ENCODE measurements at places on chromosomes 16 and 17.

DNA sequence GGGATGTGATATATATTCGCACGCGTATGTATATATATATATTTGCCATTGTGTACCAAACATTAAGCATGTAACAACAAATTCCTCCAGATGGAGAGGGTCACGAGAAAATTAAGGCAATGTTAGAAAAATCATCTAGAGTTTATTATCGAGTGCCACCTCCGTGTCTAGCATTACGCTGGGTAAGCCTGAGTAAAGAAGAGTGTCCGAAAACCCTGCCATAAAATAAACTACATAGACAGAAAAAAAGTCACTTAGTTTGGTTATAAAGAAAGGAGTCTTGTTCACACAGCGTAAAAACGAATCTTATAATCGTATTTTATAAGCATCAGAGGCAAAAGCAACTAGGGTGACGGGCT lies 644 bp upstream of the RHOT1 start:
- no peak for DNase-seq

DNA sequence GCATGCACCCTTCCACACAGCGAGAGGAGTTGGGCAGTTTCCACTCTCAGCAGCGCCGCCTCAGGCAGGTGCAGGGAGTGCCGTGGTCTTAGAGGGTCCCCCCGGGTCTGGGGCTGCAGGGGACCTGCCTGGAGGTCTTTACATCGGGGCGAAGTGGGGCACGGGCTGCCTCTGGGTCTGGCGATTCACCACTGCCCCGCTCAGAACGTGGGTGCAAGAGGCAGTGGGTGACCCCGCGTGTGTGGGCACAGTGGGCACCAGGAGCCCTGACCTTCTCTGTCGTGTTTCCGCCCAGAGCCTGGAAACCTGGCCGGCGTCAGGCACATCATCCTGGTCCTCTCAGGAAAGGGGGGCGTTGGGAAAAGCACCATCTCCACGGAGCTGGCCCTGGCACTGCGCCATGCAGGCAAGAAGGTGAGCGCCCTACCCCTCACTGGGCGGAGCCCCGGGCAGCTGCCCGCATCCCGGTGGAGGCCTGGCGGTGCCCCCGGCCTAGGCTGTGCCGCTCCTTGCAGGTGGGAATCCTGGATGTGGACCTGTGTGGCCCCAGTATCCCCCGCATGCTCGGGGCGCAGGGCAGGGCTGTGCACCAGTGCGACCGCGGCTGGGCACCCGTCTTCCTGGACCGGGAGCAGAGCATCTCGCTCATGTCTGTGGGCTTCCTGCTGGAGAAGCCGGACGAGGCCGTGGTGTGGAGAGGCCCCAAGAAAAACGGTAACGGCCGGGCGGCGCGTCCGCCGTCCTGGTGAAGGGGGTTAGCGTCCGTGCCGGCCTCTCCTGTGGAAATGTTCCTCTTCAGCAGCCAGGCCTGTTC lies 3.7 kb downstream of the NUBP2 start:
- DNase-seq = no peak

DNA sequence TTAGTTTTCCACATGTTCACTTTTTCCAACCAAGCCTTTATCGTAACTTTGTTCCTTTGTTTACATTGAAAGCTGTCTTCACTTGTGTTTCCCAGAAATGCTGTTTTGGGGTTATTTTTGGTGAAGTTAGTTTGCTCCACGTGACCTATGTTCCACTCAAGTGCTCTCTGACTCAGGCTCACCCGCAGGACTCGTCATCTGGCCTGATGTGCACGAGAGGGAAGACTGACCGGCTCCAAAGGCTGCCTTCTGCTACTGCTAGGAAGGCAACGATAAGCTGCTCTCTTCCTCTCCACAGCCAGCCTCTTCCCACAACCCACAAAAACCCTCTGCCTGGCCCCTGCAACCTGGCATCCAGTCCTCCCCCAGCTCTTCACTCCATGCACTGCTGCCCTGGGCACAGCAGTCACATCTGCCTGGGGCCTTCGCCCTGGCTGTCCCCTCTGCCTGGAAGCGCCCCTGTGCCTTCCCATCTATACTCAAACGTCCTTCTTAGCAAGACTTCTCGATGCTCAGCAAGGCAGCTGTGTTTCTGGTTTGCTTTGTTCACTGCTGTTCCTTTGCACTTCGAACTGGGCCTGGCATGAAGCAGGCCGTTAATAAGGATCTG lies 28.0 kb downstream of the ZCCHC14 start:
- DNase-seq = no peak

- DNase-seq = no peak
These were observed 539 bp downstream of the IFT20 start for GRCh38 chr17:28334666-28335200.

- no peak for DNase-seq
These were observed 338.2 kb upstream of the TNRC6C start for GRCh38 chr17:77620282-77620681.

DNA sequence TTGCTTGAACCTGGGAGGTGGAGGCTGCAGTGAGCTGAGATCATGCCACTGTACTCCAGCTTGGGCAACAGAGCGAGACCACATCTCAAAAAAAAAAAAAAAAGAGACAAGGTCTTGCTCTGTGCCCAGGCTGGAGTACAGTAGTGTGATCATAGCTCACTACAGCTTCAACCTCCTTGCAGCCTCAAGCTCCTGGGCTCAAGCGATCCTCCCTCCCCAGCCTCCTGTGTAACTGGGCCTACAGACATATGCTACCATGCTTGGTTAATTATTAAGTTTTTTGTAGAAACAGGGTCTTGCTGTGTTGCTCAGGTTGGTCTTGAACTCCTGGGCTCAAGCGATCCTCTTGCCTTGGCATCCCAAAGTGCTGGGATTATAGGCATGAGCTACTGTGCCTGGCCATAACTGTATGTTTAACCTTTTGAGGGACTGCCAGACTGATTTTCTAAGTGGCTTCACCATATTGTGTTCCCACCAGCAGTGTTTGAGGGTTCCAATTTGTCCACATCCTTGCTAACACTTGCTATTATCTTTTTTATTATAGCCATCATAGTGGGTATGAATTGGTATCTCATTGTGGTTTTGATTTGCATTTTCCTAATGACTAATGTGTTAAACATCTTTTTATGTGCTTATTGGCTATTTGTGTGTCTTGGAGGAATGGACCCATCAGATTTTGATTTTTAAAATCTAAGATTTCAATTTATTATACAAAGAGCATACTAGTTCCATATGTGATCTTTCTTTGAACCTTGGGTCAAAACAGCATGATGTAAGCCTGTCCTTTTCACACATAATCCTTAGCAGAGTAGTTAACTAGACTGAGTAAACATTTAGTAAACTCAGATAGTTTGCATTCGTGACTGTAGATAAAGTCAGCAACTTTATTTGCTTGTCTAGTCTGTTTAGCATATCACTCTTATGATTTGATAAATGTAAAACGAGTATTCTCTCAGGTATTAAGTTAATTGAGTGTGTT lies 38.1 kb upstream of the KPNB1 start:
- DNase-seq = no peak

GRCh38 chr17:14057591-14057990 lies 11.7 kb upstream of the COX10 start:
- no peak for DNase-seq

GRCh38 chr16:87809150-87809902 lies 43.5 kb upstream of the KLHDC4 start:
- DNase-seq = no peak

DNA sequence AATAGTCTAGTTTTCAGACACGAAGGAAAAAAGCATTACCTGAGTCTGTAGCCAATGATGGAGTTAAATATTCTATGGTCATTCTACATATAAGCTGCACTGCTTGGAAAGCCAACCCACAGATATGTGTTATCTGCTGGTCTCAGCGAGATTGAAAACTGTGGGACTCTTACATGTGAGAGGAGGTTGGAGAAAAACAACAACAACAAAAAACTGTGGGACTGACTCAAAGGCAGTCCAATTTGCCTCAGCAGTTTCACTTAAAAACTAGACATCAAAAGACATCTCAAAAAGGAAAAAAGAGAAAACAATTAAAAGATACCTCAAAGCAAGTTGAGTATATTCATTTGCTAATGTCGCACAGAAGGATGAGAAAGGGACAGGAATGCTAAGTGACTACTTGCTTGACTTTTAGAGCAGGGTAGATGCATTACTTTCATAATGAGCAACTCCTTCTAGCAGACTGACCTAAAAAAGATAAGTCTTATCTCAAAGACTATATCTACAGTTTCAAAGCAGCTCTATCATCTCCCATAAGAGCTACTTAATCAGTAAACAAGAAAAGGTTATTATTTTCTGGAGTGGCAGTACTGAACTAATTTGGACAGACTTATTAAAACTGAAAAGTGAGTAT lies 35.5 kb upstream of the ITGA2B start:
- no peak for DNase-seq

- DNase-seq = no peak
These were observed 10.4 kb downstream of the PRR11 start for GRCh38 chr17:59165933-59166342.

- no peak for DNase-seq
These were observed 101.7 kb downstream of the PLCG2 start for GRCh38 chr16:81880816-81881215.

DNA sequence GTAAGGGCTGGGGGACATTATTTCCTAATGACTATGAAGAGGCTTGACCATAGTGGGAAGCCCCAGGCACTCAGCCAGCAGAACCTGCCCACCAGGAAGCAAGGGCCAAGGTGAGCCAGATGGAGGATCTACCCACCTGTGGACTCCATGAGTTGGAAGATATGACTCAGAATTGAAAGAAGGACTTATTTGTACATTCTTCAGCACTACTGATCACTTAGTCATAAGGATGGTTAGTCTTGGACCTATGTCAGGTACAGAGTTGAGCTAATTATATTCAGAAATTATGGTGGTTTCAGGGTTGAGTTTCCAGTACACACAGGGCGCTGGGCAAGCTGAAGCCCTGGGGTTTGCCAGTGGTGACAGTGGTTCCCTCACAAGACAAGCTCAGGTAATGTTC lies 24.0 kb upstream of the GRIN2A start:
- no peak for DNase-seq

GRCh38 chr16:31064882-31065461 lies 9.1 kb downstream of the ZNF668 start:
- DNase-seq = no peak

DNA sequence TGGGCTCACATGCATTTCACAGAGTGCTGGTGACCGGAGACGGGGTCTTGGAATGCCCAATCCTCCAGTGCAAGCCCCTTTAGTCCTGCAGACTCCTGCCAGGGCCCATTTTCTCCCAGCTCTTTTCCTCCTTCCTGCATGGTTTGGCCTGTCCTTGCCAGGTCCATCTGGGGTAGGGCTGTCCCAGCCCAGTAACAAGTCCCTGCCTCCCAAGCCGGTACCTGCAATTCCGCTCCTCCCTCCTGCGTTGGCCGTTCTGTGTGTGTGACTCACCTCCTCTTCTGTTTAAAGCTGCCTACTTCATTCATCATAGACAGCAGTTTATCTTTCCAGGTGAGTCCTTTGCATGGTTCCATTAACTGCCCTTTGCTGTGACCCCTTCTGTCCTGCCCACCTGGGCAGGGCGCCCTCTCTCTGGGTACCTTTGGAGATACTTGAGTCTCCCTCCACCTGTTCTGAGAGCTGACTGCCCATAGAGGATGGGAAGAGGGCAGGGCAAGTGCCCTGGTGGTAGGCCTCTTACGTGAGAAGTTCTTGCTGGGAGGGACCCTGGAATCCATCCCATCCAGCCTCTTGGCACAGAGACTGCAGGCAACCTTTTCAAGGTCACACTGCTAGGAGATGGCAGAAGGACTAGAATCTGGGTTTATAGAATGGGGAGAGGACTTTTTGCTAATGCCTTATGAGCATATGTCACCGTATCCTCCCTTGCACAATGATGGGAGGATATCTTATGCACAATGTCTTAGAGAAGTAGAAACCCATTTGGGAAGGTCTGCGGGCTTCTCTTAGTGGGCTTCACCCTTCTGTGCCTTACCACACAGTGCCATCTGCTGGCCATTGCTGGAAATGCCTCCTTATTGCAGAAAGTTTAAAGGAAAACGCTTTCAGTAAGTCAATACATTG lies 29.7 kb upstream of the LGALS9 start:
- peak; percentile 80 for DNase-seq

DNA sequence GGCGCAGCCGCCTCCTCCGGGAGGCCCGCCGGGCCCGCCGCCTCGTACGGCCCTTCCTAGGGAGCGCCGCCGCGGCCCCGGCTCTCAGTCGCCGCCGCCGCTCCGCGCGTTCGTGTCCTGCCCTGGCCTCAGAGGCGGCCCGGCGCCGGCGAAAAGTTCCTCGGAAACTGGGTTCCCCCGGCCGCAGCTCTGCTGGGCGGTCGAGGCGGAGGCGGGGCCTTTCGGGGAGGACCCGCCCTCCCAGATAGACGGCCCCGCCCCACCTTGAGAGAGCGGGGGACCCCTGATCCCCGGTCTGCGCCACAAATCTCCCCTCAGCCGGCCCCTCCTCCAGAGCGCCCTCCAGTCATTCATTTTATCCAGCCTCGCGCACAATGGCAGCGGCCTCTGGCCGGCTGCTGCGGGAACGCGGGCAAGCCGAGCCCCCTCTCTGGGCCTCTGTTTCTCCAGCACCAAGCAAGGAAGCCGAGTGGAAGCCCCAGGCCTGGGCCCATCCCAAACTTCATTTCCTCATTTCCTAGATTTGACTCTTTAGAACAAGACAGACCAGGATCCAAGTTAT lies at the start of gene SREBF1:
SREBF1 (minus strand) TSS at position 169 of the 562 bp plus-strand sequence. CDS start 169 bp downstream, outside the sequence.
- peak; percentile 49 for DNase-seq

DNA sequence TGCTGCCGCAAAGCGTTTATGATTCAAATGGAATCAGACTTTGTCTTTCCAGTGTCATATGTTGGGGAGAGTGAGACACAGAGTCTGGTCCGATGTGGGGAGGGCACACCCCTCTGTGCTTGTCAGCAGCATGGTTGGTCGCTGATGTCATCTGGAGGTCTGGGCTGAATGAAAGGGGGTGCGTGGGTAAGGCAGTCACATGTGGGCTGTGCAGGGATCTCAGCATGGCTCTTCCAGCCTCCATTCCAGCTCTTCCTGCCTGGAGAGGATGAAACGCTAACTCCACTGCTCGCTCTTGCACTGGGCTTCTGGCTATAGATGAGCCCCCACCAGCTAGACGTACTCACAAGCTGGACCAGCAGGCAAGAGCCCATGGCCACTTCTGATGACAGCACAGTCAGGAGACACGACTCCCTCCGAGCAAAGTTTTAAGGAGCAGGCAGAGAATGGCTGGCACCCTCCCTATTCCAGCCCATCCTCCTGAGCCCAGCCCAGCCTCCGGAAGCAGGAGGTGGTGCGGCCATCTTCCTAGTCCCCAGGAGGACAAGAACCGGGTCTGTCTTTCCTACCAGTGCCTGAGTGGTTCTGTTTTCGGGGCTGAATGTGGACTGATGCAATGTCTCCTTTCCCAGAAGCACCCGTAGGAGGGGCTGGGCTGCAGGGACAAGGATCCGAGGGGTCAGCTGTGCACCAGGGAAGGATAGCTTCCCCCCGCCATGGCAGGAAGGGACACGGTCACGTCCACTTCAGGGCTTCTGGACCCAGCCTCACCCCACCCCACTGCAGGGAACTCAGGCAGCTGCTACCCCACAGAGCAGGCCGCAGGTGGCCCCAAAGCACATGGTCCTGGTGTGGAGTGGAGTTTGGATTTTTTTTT lies 41.5 kb upstream of the CBFA2T3 start:
- DNase-seq = no peak

DNA sequence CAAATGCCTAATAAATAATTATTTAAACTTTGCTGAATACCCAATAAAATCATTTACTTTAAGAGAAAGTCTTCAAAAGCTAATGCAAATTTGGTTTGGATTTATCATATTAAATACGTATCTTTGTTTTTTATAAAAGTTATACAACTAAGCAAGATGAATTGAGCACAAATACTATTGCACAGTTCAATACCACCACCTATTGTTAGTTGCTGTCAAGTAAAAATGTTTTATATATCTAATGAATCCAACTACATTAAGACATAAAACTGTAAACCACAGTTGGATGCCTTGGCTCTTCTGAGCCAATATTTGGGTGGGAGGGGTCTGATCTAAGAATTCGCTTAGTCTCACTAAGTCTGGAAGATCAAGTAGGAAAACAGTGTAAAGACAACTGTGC lies 7.7 kb downstream of the FBXL20 start:
- DNase-seq = no peak

Measured in activated CD8-positive, alpha-beta memory T cell treated with anti-CD3 and anti-CD28 coated beads for 1 hour (primary cell).